Epithelial cell of esophagus (primary cell): ENCODE measurements at places on chromosomes 16 and 17.

- DNase-seq = no peak
Measured at GRCh38 chr17:15261258-15261801, 3.8 kb downstream of the PMP22 start.

DNA sequence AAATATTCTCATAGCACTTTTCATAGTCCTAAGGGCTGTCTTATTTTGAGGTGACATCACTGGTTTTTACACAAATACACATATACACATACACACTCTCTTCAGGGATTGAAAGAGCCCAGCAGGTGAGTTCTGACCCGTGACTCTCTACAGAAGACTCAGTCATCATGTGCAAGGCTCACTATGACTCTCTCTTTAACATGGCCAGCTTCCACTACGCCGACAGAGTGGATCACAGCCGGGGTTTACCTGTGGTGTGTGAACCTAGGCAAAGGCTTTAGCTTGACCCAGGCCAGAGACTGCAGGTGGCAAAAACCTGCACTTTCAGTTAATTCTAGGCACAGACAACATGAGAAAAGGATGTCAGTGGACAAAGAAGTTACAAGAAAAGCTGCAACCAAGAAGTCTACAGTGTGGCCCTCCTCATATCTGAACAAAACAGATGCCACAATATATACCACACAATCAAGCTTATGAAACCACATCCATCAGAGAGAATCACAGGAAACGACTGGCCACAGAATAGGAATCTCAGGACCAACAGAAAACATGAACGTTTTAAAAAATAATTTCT, 56.5 kb downstream of the CYTH1 start:
- DNase-seq = no peak

GRCh38 chr17:82031885-82032627, 578 bp downstream of the RAC3 start:
- DNase-seq = peak; percentile 60

DNA sequence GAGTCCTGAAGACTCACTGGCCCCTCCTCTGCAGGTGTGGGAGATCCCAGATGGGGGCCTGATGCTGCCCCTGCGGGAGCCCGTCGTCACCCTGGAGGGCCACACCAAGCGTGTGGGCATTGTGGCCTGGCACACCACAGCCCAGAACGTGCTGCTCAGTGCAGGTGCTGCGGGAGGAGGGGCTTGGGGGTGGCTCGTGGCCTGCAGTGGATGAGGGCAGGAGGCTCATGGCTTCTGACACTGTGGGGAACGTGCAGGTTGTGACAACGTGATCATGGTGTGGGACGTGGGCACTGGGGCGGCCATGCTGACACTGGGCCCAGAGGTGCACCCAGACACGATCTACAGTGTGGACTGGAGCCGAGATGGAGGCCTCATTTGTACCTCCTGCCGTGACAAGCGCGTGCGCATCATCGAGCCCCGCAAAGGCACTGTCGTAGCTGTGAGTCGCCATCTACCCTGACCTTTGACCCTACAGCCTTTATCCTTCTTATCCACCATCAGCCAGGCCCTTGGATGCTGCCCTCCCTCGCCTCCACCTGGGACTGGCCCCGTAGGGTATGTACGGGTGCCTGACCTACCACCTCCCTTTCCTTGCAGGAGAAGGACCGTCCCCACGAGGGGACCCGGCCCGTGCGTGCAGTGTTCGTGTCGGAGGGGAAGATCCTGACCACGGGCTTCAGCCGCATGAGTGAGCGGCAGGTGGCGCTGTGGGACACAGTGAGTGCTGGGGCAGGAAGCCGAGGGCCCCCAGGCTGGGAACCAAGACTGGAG, 3.6 kb downstream of the CORO1A start:
- DNase-seq = peak; percentile 60

- DNase-seq = no peak
Measured at GRCh38 chr16:22035153-22035552, 27.2 kb downstream of the MOSMO start.

- DNase-seq = no peak
Measured at GRCh38 chr17:33977729-33978514, 277.2 kb upstream of the CCL2 start.

GRCh38 chr17:6374761-6375312, 60.1 kb downstream of the AIPL1 start:
- peak; percentile 64 for DNase-seq

- peak; percentile 99 for DNase-seq
Measured at GRCh38 chr17:35433075-35433894, 985 bp upstream of the SLFN12 start.

DNA sequence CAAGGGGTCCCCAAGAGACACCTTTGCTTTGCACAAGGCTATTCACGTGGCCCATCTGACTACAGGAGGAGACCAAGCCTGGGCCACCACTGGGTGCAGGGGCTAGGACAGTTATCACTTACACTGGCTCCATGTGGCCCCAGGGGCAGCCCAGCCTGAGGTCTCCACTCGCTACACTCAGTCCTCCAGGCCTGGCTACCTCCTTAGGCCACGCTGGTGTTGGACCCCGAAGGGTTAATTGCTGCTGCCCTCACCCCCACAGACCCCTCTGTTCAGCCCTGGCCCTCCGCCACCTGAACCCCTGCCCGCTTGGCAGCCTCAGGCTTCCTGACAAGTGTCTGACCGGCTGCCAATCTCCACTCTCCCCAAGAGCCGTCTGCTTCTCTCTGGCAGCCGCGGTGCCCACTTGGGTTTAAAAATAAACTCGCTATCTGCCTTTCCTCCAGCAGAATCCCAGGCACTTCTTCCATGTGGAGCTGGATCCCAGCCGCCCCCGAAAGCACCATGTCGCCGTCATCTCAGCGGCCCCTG, 27.8 kb downstream of the ADAM11 start:
- DNase-seq = no peak

GRCh38 chr17:51611585-51611984, 351.2 kb downstream of the UTP18 start:
- no peak for DNase-seq

GRCh38 chr16:63737633-63738032, 1384.2 kb downstream of the CDH11 start:
- DNase-seq = no peak

DNA sequence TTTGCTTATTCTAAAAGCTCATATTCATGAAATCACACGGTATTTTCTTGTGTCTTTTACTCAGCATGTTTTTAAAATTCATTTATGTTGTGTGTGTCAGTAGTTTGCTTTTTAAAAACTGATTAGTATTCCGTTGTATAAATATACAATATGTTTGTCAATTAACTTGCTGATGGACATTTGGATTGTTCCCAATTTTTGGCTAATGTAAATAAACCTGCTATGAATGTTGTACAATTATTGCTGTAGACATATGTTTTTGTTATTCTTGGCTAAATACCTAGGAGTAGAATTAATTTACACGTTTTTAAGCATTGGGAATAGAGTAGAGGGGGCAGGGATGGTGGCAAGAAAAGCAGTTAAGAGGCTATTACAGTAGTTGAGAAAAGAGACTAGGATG, 199.5 kb upstream of the CCL2 start:
- no peak for DNase-seq

DNA sequence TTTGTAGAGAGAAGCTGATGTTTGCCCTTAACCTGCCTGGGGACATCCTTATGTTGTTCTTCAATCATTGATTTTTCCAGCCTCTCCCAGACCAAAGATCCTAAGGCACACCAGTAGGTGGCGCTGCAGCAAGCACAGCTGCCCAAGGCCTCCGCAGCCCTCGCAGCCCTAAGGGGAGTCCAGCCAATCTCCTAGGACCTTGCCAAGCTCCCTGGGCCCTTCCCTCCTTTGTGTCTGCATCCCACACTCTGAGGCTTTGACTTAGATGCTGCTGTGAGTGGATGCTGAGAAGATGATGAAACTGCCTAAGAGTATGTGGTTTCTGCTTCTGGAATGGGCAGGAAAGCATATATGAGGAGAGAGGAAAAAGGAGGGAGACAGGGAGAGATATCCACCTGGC, 47.1 kb downstream of the SPACA3 start:
- peak; percentile 60 for DNase-seq

DNA sequence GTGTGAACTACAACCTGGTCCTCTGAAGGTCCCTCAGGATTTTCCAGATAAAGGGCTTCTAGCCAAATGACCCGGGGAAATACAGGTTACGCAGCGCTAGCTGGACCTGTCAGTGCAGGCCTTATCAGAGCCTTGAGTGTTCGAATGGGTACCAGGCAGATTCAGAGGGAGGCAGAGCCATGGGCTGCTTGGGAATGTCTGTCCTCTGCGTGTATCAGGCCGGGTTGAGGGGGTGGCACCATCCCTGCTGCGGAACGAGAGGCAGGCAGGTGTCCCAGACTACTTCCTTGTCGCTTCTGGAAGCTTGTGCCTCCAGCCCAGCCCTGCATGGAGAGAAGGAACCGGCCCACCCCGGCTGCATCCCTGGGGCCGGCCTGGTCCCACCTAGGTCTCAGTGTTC, 33.6 kb upstream of the SSTR5 start:
- DNase-seq = no peak

- no peak for DNase-seq
Measured at GRCh38 chr17:79084291-79085153, 9.9 kb downstream of the ENGASE start.

DNA sequence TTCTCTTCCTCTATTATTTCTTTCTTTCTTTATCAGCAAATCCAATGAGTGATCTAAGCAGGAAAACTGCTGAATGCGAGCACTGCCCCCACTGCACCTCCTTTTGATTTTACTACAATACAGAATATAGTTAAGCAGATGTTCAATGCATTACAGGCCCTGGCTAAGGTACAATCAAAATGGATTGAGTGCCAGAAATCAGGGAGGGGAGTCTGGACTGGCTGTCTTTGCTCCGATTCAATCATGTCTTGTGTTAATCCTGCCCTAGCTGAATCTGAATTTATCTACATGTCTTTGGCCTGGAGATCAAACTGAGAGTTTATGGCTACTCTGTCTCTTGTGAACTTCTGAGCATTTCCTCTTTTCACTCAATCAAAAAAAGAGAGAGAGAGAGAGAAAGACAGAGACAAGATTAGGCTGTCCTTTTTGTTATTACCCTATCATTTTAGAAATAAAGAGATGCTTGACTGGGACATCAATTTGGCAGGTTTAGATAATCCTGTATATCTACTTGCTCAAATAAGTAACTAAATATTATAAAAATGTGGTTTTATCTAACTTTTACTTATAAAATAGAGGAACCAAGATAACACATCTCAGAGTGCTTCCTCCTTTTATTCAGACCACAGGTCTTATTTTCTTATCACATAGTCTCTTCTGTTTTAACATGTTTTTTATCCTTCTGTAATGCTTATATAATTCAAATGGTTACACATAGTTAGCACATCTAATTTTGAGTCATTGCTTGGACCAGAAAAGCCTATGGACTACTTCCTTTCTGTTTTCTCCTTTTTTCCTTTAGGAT, 656.2 kb downstream of the KCNJ2 start:
- DNase-seq = no peak

DNA sequence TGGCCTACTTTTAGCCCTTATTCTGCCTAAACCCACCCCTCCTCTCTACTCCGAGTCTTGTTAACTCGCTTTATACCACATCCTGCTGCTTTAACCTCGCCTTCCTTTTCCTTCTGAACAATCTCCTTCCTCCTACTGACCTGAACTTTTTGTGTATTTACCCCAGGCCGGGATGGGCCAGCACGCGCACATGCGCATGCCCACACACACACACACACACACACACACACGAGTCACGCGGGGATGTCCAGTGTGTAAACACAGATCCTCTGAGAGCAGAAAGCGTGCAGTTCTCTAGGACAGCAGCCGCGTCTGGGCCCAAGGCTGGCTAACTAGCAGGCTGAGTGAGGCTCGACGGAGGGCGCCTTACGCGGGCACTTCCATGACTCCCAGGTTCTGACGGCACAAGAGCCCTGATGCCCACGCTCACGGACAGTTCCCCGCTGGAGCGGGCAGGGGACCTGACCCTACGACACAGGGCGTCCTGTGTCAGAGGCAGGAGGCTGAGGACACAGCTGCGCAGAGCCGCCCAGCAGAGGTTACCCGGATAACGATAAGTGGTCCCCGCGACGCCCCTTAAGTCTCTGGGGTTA, 610 bp downstream of the PIK3R5 start:
- DNase-seq = no peak

- DNase-seq = peak; percentile 96
Measured at GRCh38 chr16:13957197-13958078, 37.5 kb downstream of the ERCC4 start.

- DNase-seq = no peak
Measured at GRCh38 chr16:69334696-69335095, 4.3 kb upstream of the PDF start.

DNA sequence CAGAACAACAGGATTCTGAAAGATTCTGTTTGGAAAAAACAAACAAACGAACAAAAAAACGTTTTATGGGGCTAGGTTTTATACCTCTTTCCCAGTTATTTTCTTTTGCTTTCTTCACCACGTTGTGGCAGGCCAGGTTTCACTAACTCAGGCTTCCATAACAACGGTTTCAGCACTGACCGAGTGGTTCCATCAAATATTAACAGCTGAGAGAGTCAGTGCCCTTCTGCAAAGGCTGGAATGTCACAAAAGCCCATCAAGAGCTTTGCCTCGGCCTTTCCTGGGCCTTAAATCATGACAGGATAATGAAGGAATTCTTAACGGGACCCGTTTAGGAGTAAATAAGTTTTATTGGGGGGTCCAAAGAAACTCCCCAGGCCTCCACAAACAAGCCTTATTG, 34.2 kb downstream of the MPHOSPH6 start:
- no peak for DNase-seq

DNA sequence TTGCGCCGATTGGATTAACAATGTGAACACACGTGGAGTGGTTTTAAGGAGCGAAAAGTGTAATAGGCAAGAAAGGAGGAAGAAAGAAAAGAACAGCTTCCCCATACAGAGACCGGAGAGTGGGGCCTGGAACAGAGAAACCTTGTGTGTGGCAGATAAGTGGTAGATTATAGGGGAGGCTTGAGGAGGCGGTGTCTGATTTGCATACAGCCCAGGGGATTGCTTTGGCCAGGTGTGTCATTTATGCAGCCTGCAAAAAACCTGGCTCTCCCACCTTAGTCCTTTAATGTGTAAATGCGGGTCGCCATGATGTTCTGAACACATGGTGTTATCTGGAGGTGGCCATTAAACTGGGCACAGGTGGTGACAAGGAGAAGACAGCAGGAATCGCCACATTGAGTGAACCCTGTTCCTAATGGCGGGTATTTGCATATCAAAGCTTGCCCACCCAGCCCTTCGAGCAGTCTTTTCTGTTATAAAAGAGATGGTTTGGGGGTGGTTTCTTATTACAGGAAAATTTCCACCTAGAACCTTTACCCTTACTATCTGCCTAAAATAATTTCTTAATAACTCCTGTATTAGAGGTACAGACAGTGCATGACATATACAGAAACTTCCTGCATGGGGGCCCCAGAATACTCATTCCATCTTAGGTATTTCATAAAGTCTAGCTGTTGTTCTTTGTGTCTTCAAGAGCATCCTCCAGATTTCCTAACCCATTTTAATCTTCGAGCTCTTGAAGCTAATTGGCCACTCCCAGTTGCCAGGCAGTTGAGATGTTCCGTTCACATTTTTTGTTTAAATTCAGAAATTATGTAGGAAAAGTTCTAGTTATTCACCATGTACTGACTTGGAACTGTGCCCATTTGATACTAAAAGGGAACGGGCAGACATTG, 292.5 kb downstream of the RBFOX1 start:
- no peak for DNase-seq
